ENCODE measurements at places on chromosomes 1 and 21.

- no peak for DNase-seq
Measured at GRCh38 chr1:29113413-29114117, 10.1 kb downstream of the TMEM200B start.

DNA sequence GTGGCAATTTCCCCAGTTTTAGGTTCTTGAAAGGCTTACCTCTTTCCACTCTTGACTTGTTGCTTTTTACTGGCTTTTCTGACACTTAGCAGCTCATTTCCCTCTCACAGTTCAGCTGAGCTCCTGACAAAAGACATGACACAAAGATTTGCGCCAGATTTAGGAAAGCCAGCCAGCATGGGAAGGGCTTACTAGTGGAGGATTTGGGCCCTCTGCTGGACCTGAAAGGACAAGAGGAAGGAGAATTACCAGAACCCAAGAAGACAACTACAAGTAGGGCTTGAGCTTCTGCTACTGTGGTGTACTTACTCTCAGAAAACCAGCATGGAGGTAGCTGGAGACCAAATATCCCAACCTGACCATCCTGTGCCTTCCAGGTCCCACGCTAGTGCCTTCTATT, 784.5 kb downstream of the BRINP3 start:
- DNase-seq: no peak

GRCh38 chr1:75308365-75308764, 174.2 kb downstream of the LHX8 start:
- no peak for DNase-seq

DNA sequence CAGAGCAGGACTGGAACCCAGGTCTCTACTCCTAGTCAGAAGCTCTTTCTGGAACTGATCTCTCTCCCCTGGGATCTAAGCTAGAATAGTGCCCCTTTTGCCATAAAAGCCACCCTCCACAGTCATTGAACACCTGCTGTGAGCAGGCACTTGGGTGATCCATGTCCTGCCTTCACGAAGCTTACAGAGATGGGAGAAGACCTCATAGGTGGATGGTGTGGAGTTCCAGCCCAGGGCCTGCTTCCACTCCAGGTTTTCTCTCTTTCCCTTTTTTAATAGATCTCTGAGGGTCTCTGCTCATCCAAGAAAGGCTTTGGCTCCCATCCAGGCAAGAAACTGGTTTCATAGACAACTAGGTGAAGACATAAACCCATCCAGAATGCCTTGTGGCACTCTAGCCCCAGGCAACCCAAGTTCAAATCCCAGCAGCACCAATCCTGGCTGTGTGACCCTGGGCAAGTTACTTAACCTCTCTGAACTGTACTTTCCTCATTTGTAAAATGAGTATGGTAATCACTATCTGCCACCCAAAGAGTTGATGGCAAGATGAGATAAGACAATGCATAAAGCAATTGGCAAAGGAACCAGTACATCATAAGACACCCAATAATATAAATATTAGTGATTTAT, 46.4 kb upstream of the TMEM51 start:
- DNase-seq: no peak

GRCh38 chr1:47761974-47762373, 235.2 kb downstream of the TRABD2B start:
- DNase-seq: no peak

- DNase-seq: no peak
Measured at GRCh38 chr1:70196333-70196732, 9.0 kb downstream of the LRRC40 start.

DNA sequence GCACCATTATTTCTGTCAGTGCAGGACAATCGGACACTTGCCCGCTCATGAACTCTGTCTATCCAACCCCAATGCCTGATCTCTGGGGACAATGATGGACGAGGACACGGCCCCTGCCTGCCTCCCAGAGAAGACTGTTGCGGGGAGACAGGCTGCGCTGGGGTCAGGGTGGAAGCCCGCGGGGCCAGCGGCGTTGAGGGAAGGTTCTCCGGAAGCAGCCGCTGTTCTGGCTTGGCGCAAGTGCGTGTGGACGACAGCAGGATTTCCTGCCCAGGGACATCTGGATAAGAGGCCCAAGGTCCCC, 18.8 kb downstream of the RHBG start:
- DNase-seq: peak; percentile 26

- DNase-seq: no peak
Measured at GRCh38 chr21:37555672-37556261, 189.2 kb downstream of the DYRK1A start.

- DNase-seq: no peak
Measured at GRCh38 chr1:184802354-184803179, 47.9 kb upstream of the EDEM3 start.

Measured in pons (tissue), 1 donor.